ENCODE measurements at places on chromosomes 3 and 15. TPM values are rescaled to one million over a fixed set of nuclear protein-coding genes. Genes with fewer than 3 reads are reported as not detected.

The SLC12A8 gene
- 52.7 TPM for total RNA-seq

The NKTR gene
- total RNA-seq: 4.8 TPM

The CLDN11 gene
- 28.7 TPM for total RNA-seq

The PIERCE2 gene
- 3.7 TPM for total RNA-seq

The ABHD14A gene
- total RNA-seq: not detected

The CCR2 gene
- not detected for total RNA-seq

The TRH gene
- total RNA-seq: not detected

The MNS1 gene
- 10.9 TPM for total RNA-seq

The EPB42 gene
- not detected for total RNA-seq

The HHLA2 gene
- not detected for total RNA-seq

The FOXL2NB gene
- not detected for total RNA-seq

The RBPMS2 gene
- total RNA-seq: not detected

The SPESP1 gene
- total RNA-seq: not detected

The GUCA1C gene
- total RNA-seq: not detected

The IGSF11 gene
- total RNA-seq: not detected

The GABRR3 gene
- total RNA-seq: not detected

The GOLGA6B gene
- total RNA-seq: not detected

The SCN5A gene
- total RNA-seq: not detected

The MCF2L2 gene
- total RNA-seq: not detected

The MYZAP gene
- 0.69 TPM for total RNA-seq

The FRG2C gene
- total RNA-seq: not detected

The SMAD6 gene
- 34.3 TPM for total RNA-seq

The FNDC3B gene
- 44.8 TPM for total RNA-seq

The FSTL1 gene
- 656 TPM for total RNA-seq

The GOLGA6L10 gene
- not detected for total RNA-seq

The SHC4 gene
- not detected for total RNA-seq

The GPR156 gene
- total RNA-seq: 0.91 TPM

The C15orf39 gene
- total RNA-seq: 1.8 TPM

The PCLAF gene
- 243 TPM for total RNA-seq

The GNB4 gene
- total RNA-seq: 62.7 TPM

The RYR3 gene
- total RNA-seq: not detected

The MKRN3 gene
- 12.4 TPM for total RNA-seq

The CNTN6 gene
- not detected for total RNA-seq

The EFHB gene
- not detected for total RNA-seq

The PAQR5 gene
- 8.9 TPM for total RNA-seq

The IL12A gene
- 16.2 TPM for total RNA-seq

The DPPA2 gene
- total RNA-seq: not detected

The ALS2CL gene
- total RNA-seq: 0.69 TPM

The SHF gene
- total RNA-seq: 0.33 TPM

The GP5 gene
- not detected for total RNA-seq

The THAP10 gene
- 5.6 TPM for total RNA-seq

The GMPS gene
- total RNA-seq: 51.3 TPM

The MAN2A2 gene
- 9.5 TPM for total RNA-seq

The CACNA2D2 gene
- not detected for total RNA-seq

The SPATA12 gene
- total RNA-seq: not detected

Measured in MG63 (cell line).